ENCODE measurements at places on chromosomes 16 and 17.
A peak's percentile ranks its signal among the peaks of the same experiment; 100 is the strongest.

DNA sequence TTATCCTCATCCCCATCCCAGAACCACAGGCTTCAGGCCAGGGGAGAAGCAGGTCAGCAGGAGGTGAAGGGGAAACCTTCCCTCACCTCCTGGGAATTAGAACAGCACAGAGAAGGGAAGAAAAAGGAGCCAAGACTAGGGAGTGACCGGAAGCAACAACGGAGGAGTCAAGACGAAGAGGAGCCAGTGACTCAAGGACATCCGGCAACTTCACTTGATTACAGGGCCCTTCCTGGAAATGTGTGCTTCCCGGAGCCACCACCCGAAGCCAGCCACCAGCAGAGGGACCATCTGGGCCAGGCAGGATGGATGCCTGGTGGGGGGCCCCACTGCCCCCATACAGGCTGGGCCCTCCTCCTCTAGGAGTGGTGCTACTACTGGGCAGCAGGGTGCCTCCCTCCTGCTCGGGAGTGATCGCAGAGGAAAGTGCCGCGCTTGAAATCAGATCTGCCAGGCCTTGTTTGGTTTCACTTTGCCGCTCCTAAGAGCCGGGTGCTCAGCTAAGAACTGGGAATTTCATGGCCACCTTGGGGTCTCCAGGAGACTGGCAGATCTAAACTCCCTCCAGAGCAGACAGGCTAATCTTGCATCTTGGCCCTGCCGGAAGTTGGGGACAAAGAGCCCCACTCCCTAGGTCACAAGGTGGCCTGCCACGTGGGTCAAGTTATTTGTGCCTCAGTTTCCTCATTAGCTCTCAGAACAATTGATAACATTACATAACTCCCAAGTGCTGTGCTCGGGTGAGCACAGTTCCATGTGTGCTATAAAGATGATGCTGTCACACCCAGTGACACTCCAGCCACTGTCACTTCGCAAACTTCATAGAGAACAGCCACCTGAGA is 6.6 kb downstream of the CDC42EP4 start:
- DNase-seq, result peak; percentile 78

GRCh38 chr17:64091571-64091970 is 38.4 kb downstream of the ERN1 start:
- DNase-seq, result no peak

DNA sequence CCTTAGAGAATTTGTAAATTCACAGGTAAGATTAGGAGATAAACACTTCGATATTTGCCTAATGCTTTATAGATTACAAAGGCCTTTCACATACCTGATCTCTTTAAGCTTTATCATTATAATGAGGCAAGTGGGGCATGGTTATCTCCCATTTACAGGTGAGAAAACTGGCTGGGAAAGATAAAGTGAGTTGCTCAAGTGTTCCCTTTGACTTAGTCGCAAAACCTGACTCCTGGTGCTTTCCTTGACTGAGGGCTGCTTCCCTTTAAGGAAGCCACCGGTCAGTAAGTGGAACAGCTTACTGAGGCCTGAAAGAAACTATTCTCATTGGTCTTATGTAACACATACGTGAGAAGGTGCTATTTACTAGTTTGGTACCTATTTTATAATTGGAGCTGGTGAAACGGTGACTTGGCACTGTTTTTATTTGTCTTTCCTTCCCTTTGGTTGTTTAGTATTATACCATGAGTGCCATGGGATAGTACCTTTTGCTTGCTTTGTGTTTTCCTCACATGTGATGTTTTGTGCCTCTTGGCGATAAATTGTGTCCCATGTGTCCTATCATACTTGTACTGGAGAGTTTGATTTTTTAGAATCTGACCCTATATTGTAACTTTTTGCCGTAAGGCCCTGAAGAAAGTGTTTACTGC is 57.2 kb downstream of the NUP88 start:
- no peak for DNase-seq

- no peak for DNase-seq
Observed at GRCh38 chr17:52751051-52751450, 592.5 kb upstream of the CA10 start.

DNA sequence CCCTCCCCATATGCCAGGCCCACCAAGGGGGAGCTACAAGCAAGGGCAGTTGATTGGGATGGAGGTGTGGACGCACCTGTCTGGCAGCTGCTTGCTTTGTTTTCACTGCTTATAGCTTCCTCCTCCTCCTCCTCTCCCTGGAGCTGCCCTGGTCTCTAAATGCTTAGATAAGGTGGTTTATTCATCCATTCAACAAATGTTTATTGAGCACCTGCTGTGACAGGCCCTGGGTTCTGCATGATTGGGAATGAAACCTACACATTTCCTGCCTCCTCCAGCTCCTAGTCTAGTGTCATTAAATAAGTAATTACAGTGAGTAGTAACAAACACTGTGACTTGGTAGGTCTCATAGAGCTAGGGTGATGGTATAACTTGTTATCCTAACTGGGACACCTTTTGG is 17.4 kb upstream of the MAP3K14 start:
- no peak for DNase-seq

DNA sequence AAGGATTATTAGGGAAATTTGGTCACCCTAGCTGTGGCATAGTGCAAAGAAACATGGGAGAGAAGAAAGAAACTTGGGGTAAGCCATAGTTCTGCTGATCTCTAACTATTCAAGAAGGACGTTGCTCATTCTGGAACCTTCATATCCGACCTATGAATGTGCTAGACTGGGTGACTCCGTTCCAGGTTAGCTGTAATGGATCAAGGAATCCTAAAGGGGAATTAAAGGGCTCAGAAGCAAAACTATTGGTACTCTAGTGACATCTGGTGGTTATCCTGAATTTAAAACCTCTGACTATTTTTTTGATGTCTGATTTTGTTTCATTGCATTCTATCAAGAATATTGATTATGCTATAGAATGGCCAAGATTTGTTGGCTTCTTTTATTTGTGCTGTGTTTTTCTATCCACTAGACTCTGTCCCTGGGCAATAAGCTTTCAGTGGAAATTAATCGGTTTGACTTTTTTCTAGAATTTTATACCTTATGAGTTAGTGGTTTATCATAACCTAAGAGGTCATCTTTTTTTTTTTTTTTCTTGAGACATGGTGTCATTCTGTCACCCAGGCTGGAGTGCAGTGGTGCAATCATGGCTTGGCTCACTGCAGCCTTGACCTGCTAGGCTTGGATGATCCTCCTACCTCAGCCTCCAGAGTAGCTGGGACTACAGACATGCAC is 19.5 kb downstream of the PCTP start:
- DNase-seq, result peak; percentile 72

- no peak for DNase-seq
Observed at GRCh38 chr17:31404028-31404949, 12.8 kb downstream of the RAB11FIP4 start.

DNA sequence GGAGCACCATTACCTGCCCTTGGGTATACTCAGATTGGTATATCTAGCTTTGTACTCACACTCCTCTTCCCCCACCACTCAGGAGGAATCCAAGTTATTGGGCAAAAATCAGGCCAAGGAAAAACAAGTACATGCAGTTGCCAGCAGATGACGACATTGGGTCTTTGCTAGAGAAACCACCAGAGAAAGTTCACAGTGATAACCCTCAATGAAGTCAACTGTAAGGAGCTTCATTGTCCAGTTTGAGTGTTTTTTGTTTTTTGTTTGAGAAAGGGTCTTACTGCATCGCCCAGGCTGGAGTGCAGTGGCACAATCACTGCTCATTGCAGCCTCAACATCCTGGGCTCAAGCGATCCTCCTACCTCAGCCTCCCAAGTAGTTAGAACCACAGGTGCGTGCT is 34.6 kb upstream of the TOX3 start:
- DNase-seq, result no peak
